Spleen (tissue), 13 donors: ENCODE measurements at places on chromosomes 4 and X.

DNA sequence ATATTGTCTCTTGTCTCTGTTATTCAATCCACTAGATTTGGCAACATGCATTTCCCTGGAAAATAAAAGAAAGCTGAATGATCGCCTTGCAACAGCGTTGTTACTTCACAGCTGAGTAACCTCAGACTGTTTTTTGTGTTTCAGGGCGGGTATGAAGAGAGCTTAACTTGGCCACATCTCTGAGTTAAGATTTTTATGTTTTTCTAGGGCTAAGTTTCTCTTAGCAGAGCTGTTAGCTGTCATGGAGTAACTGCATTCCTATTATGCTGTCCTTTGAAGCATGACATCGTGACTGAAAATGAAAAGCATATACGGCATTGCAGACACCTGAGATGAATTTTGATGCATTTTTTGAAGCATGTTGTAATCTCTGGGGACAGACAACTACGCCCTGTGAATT, 1798.9 kb downstream of the PCDH7 start:
- no peak for DNase-seq
- H3K27ac ChIP-seq = no peak overlapping the region
- no peaks in the 10 kb centered on the region for H3K27me3 ChIP-seq
- H3K4me3 ChIP-seq = no peak overlapping the region
- no peaks in the 10 kb centered on the region for H3K4me1 ChIP-seq
- no peaks in the 10 kb centered on the region for H3K36me3 ChIP-seq

DNA sequence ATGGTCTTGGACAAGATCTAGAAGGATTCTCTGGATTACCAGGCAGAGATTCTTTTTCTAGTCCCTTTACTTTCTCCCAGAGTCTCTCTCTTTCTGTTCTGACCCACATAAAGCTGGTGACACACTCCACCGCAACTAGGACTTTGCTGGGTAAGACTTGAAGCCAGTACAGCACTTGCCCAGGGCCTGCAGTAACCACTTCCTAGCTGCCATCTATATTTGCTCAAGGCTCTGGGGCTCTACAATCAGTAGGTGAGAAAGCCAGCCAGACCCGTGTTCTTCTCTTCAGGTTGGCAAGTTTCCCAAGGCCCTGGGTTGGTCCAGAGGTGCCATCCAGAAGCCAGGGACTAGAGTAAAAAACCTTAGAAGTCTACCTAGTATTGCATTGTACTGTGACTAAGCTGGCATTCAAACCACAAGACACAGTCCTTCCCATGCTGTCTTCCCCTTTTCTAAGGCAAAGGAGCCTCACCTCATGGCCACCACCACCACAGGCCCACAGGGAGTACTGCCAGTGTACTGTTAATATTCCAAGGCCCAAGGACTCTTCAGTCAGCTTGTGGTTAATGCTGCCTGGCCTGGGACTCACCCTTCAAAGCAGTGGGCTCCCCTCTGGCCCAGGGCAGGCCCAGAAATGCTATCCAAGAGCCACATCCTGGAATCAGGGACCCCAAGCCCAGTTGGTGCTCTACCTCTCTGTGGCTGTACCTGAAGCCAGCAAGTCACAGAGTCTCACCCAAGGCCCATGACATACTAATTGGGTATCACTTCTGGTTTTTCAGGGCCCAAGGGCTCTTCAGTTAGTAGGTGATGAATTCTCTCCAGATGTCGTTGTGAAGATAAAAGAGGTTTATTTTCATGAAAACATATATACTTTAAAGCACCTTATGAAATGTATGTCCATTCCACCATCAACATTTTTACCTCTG, 54.7 kb downstream of the CD38 start:
- no peaks in the 10 kb centered on the region for H3K4me1 ChIP-seq
- no peaks in the 10 kb centered on the region for H3K27me3 ChIP-seq
- H3K36me3 ChIP-seq = peaks cover 10% of the 10 kb centered on the region
- H3K27ac ChIP-seq = no peak overlapping the region
- no peak overlapping the region for H3K4me3 ChIP-seq
- DNase-seq = no peak

DNA sequence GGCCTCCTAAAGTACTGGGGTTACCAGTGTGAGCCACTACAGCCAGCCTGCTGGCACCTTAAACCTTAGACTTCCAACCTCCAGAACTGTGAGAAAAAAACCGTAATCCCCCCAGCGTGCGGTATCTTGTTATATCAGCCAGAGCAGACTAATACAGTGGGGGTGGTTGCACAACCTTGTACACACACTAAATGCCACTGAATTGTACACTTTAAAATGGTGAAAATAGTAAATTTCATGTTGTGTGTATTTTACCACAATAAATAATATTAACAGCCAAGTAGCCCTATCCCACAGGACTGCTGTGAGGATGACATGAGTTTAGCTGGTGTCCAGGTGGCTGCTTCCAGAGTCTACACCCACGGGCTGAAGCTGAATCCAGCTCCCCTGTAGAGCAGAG, 38.8 kb downstream of the ZBTB49 start:
- no peaks in the 10 kb centered on the region for H3K27me3 ChIP-seq
- no peak for DNase-seq
- no peaks in the 10 kb centered on the region for H3K36me3 ChIP-seq
- no peak overlapping the region for H3K27ac ChIP-seq

GRCh38 chrX:66914080-66914479, 275.2 kb upstream of the EDA2R start:
- no peaks in the 10 kb centered on the region for H3K4me1 ChIP-seq
- H3K27me3 ChIP-seq = no peaks in the 10 kb centered on the region
- DNase-seq = no peak
- no peak overlapping the region for H3K4me3 ChIP-seq
- H3K27ac ChIP-seq = no peak overlapping the region

DNA sequence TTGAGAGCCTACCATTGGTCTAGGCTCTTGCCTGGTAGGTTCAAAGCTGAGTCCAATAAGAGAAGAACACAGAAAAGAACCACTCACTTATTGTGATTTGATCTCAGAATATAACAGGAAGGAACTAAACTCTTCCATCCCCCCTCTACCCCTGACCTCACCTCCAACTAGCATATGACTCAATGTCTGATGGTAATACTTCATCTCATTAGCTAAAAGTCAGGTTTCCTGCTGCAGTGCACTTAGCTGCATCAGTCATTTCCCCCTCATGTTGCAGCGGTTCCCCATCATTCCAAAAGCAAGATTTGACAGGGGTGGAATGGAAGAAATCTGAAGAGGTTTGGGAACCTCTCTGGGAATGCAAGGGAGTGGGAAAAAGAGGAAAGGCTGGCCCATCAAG, 289.5 kb downstream of the SMARCA1 start:
- no peaks in the 10 kb centered on the region for H3K36me3 ChIP-seq
- no peak overlapping the region for H3K27ac ChIP-seq
- H3K27me3 ChIP-seq = no peaks in the 10 kb centered on the region
- no peaks in the 10 kb centered on the region for H3K4me1 ChIP-seq

- H3K4me3 ChIP-seq = no peak overlapping the region
- H3K27me3 ChIP-seq = no peaks in the 10 kb centered on the region
- H3K36me3 ChIP-seq = no peaks in the 10 kb centered on the region
- DNase-seq = no peak
- H3K27ac ChIP-seq = no peak overlapping the region
- no peaks in the 10 kb centered on the region for H3K4me1 ChIP-seq
Observed at GRCh38 chrX:25112156-25112555, 96.4 kb upstream of the ARX start.

GRCh38 chr4:121191361-121191760, 27.2 kb upstream of the TNIP3 start:
- no peak overlapping the region for H3K27ac ChIP-seq
- H3K4me3 ChIP-seq = no peak overlapping the region
- peaks cover 5% of the 10 kb centered on the region for H3K4me1 ChIP-seq
- no peak for DNase-seq
- no peaks in the 10 kb centered on the region for H3K27me3 ChIP-seq

DNA sequence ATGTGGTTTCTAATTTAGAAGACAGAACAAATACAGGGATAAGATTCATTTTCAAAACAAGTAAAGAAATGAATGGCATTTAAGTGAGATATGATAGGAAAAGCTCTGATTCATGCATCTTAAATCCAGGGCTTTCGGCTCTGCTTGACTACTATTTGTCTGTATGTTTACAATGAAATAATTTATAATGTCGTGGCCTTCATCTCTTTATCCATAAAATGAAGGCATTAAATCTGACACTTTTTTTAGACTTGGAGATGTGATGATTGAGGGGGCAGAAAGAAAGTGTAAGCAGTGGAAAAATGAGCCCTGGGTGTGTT, 115.7 kb upstream of the KIT start:
- H3K36me3 ChIP-seq = no peaks in the 10 kb centered on the region
- no peaks in the 10 kb centered on the region for H3K4me1 ChIP-seq
- H3K4me3 ChIP-seq = no peak overlapping the region
- DNase-seq = no peak

GRCh38 chr4:3070709-3071500, 3.4 kb downstream of the HTT-AS start:
- no peak overlapping the region for H3K27ac ChIP-seq
- no peak overlapping the region for H3K4me3 ChIP-seq
- peak; percentile 39 for DNase-seq
- H3K27me3 ChIP-seq = no peaks in the 10 kb centered on the region
- H3K36me3 ChIP-seq = no peaks in the 10 kb centered on the region
- peaks cover 7% of the 10 kb centered on the region for H3K4me1 ChIP-seq

DNA sequence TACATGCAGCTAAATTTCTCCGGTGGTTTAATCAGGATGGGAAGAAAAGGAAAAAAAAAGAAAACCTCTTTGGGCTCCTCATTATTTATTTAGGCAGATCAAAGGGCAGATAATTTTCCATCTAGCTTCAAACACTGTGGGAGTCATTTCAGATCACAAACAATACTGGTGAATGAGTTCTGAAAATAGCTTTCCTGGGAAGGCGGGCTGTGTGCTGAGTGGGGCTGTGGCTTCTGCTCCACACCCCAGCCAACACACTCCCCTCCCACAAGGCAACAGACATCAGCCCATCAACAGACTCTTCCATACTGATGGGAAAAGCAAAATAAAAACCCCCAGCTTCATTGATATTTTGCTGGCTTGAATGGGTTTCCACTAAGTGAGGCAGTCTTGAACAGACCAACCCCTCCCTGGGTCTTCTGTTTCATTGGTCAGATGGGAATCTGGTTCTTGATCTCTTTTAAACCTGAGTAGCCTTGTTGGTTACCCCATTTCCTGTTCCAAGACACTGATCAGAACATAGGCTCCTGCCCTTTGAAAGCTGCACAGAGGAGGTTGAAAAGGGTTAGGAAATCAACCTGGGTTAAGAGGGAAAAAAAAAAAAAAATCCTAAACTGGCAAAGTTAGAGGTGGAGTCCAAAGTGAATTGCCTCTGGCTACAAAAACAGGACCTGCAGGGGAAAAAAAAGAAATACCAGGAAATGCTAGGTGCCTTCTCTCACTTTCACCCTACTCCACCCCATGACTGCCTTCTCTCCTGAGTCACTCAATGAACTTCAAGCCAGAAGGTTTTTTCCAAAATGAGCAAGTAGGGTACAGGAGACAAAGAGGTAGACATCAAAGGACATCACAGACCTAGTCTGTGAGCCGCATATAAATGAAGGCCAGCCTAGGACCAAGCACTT, 20.0 kb downstream of the AMOT start:
- DNase-seq = no peak
- no peak overlapping the region for H3K4me3 ChIP-seq
- H3K27me3 ChIP-seq = no peaks in the 10 kb centered on the region
- H3K27ac ChIP-seq = no peak overlapping the region
- no peaks in the 10 kb centered on the region for H3K4me1 ChIP-seq
- H3K36me3 ChIP-seq = no peaks in the 10 kb centered on the region
